Gastrocnemius medialis (tissue), 4 donors: ENCODE measurements at places on chromosomes 6 and 20.

DNA sequence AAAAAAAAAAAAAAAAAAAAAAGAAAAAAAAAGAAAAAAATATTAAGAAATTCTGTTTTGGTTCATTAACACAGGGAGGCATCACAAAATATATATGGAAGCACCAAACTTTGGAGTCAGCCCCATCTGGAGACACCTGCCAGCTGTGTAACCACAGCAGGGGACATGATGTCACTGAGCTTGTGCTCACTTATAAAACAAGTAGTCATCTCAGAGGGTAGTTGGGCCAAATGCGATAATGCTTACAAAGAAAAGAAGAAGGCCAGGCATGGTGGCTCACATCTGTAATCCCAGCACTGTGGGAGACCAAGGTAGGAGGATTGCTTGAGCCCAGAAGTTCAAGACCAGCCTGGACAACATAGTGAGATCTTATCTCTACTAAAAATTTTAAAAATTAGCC is 1.1 kb upstream of the BNIP5 start:
- DNase-seq = no peak

GRCh38 chr6:64100702-64101303 is 465.2 kb downstream of the PHF3 start:
- DNase-seq = no peak

DNA sequence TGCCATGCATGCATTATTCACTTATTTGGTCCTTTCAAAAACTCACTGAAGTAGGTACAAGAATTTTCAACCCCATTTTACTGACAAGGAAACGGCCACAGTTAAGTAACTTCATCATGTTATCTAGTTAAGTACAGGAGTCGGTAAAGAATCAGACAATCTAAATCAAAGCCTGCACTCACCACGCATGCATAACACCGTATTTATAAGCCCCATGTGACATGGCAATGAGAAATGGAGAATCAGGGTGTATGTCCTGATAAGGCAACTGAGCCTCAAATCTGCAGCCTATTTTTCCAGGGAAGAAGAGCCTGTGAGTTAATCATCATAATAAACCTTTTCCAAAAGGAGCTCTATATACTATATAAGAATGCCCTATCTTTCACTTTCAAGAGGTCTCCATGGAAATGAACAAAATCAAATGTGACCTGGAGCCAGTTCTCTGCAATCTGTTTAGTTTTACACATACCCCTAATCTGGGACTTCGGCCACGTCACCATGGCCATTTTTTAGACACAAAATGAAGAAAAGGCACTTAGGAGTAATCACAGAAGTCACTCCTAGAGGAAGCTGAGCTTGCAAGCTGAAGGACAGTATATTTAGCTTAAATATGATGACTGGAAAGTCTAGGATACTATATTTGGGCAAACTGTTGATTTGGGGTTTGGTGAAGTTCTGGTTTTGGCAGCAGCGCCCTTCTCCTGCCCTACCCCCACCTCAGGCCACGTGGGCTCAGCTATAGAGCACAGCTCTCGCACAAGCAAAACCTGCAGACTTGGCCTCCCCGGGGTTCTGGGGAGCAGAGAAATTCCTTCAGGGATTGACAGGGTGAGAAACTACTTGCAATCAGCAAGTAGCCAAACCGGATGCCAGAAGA is 19.2 kb downstream of the TRAM2 start:
- DNase-seq = no peak

DNA sequence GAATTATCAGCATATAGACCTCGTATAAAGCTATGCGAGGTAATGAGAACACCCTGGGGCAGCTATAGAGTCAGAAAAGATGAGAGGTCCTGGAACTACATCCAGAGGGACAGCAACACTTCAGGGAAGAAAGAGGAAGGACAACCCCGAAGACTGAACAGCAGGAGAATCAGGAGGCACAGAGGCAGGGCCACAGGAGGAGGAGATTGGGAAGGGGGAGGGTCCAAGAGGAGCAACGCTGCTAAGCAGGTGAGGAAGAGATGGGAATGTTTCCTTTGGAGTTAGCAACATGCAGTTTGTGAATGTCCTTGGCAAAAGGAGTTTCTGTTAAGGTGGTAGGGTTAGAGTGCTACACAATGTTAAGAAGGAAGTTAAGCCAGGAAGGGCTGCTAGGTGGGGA is 79.5 kb upstream of the OLIG3 start:
- DNase-seq = no peak

DNA sequence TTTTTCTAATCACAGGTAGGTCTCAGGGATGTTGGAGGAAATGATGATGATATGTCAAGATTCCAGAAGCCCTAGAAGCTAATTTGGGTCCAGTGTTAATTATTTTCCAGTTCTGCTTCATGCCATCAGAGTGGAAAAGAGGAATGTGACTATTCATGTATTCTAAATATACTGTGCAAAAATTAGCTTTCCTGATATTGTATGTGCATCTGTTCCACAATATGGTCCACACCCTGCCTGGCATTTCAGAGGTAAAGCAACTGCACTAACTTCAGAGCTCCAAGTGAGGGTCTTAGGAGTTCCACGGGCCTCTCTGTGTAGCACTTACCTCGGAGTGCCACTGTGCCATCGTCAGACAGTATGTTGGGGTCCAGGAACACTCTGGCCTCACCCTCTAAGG is 27.1 kb downstream of the PREP start:
- no peak for DNase-seq

GRCh38 chr6:113944701-113945100 is 26.2 kb downstream of the HDAC2 start:
- DNase-seq = no peak

DNA sequence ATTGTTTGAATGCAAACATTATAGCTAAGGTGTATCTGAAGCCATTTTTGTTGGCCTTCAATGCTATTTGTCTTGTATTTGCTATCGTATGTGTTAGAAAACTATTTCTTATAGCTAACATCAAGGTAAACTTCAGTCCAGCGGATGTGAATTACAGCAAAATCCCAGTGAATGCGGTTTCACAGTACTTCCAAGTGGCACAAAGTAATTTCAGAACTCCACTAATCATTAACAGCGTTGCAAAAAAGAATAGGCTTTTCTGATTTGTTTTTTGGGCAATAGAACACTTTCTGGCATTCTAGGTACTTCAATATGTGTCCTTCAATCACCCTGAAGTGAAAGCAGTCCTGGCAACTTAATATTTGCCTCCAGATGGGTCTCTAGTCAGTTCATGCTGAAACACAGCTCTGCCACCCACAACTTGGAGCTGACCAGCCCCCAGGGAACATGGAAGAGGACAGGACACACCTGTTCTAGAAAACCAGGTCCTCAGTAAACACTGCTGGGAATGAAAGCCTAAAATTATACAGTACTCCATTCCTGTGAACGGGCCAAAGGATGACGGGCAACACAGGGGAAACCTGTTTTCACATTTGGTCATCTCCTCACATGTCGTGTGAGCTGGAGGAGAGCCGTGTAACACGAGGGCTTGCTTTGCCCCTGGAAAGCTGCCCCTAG is 9.7 kb upstream of the MRPS10 start:
- DNase-seq = no peak

GRCh38 chr20:37095108-37095598 is 644 bp downstream of the RBL1 start:
- no peak for DNase-seq

- DNase-seq = peak; percentile 44
Measured at GRCh38 chr6:125789167-125789566, 1.6 kb upstream of the NCOA7 start.

DNA sequence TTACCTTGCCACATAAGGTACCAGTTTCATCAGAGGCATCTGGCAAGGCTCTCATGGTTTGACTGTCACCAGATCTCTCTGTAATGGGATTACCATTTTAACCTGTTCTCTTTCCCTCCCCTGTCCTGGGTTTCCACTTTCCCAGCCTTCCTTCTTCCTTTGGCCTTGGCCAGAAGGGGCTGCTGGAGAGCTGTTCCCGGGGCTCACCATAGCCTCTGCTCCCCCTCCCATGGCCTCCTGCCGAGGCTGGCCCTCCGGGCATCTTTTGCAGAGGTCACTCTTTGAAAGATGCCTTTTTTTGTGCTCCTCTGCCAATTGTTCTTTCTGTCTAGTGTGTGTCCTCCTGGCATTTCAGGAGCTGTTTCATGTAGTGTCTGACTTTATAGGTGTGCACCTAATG is 100.7 kb upstream of the SCP2D1 start:
- DNase-seq = no peak

DNA sequence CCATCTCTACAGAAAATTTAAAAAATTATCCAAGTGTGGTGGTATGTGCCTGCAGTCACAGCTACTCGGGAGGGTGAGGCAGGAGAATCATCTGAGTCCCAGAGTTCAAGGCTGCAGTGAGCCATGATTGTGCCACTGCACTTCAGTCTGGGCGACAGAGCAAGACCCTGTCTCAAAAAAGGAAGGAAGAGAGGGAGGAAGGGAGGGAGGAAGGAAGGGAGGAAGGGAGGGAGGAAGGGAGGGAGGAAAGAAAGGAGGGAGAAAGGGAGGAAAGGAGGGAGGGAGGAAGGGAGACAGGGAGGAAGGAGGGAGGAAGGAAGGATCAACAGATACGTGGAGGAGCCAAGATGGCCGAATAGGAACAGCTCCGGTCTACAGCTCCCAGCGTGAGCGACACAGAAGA is 90.1 kb downstream of the ZNF217 start:
- DNase-seq = no peak
